Myocyte (in vitro differentiated cells): ENCODE measurements at places on chromosomes 12 and 14.

DNA sequence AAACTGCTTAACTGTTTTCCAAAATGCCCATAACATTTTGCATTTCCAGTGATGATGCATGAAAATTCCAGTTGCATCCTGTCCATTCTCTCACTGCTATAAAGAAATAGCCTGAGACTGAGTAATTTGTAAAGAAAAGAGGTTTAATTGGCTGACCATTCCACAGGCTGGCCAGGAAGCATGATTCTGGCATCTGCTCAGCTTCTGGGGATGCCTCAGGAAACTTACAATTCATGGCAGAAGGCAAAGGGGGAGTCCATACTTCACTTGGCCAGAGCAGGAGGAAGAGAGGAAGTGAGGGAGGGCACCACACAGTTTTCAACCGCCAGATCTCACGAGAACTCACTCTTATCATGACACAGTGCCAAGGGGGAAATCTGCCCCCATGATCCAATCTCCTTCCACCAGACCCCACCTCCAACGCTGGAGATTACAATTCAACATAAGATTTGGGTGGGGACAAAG is 18.2 kb upstream of the CLEC2D start:
- DNase-seq: peak; percentile 12

DNA sequence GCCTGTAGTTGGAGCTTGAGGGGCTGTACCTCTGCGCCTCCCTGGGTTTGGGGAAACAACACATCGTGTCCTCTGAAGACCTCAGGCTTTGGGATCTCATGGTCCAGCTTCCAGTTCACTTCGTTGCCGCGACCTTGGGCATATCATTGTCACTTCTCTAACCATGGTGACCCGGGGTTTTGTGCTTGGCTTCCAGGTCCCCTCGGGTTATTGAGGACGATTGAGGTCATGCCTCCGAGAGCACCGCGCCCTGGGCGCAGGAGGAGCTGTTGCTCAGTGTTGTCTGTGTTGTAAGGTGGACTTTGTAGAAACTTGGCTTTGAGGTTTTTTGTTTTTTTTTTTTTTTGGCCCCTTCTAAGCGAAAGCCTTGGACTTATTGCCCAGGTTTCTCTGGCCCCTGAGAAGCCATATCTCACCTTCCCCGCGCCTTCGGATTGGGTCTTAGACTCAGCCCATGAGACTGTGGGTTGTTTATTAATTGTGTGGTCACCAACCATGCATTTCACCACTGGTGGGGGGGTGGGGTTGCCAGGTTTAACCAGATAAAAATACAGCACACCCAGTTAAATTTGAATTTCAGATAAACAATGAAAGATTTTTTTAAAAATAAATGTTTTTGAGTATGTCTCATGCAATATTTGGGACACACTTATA is 2.6 kb downstream of the BCL7A start:
- peak; percentile 65 for DNase-seq

- DNase-seq: no peak
Measured at GRCh38 chr14:62722406-62722805, 322.9 kb downstream of the KCNH5 start.

- DNase-seq: no peak
Measured at GRCh38 chr12:131753757-131754156, 42.9 kb downstream of the SFSWAP start.

DNA sequence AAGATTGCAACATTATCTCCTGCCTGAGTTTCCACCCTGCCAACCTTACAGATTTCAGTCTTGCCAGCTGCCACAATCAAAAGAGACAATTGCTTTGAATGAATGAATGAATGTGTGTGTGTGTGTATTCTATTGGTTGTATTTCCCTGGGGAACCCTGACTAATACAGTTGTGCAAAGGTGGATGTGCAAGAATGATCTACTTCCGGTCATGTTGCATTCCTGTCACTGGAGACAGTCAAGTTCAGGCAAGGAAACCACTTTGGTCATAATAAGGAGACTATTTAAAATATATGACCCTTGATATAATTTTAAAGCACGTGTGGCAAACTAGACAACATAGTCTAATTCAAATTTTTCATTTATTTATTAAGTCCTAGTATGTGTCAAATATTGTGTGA is 13.1 kb downstream of the RERG start:
- DNase-seq: peak; percentile 33

DNA sequence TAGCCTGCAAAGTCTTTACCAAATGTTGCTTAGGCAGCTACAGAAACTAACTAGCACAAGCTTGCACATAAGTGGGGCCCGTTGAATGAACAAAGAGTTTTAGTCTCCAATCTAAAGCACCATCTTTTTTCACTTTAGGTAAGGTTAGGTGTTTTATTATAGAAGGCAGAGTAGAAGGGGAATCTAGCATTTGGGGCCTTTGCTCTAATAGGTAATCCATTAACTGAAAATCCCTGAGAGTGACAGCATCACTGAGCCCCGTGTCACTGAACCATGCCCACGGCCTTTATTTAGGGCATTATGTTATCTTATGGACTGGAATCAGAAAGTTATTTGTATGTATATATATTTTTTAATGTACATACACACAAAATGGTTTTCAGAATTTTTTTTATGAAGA is 25.1 kb downstream of the CPNE8 start:
- no peak for DNase-seq

- DNase-seq: no peak
Measured at GRCh38 chr14:103380719-103381377, 4.4 kb upstream of the MARK3 start.

DNA sequence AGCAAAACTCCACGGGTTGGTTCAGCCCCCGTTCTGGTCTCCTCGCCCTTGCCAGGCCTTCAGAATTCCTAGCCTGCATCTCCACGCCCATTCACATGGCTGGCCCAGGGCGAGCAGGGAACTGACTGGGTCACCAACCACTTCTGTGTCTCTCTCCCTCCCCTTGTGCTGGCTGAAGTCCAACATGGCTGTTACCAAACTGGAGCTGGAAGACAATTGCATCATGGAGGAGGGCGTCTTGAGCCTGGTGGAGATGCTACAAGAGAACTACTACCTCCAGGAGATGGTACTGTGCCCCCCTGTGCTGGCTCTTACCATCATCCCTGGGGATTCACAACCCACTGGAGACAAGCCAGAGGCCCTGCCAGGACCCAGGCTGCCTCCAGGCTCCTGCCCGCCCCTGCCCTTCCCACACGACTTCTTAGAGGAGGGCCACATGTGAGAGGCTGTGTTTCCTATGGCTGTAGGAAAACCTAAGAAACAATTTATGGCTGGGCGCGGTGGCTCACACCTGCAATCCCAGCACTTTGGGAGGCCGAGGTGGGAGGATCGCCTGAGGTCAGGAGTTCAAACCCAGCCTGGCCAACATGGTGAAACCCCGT is 9.9 kb downstream of the LRRC74A start:
- DNase-seq: peak; percentile 28

- no peak for DNase-seq
Measured at GRCh38 chr12:52344111-52344510, 22.9 kb upstream of the KRT83 start.

- DNase-seq: no peak
Measured at GRCh38 chr12:132056951-132057350, 87.2 kb downstream of the DDX51 start.

DNA sequence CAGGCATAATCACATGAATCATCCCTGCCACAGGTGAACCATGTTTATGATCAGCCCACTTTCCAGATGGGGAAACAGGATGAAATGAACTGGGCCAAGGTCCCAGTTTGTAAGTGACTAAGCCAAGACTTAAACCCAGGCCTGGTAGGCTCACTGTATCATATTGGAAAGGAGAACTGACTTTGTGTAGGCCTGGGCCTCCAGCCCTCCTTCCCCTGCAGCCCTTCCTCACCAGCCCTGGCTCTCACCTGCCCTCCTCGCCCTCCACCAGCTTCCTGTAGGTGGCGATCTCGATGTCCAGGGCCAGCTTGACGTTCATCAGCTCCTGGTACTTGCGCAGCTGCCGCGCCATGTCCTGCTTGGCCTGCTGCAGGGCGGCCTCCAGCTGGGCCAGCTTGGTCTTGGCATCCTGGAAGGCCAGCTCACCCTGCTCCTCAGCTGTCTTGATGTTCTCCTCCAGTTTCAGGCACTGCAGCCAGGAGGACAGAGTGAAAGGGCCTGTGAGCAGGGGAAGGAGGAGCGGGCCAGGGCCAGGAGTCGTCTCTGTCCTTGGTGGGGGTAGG is 19.8 kb downstream of the KRT80 start:
- peak; percentile 86 for DNase-seq

GRCh38 chr14:106551265-106551664 is 1024.9 kb downstream of the TMEM121 start:
- DNase-seq: no peak

DNA sequence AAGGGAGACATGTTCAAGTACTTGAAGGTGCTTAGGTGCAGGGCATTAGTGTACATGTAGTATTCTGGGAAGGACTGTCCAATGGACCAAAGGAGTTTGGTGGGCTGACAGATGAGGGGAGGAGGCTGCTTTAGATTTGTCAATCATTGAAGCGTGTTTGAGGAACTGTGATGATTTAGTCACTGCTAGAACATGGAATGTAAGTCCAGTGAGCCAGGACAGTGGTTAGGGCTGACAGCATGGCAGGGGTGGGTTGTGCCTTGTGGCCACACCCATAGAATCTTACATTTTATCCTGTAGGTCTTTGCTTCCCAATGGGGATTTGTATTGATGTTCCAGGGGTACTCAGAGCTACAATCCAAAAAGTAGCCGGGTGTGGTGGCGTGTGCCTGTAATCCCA is 24.6 kb downstream of the DIP2B start:
- DNase-seq: no peak

GRCh38 chr12:68237619-68238018 is 12.0 kb upstream of the IL26 start:
- DNase-seq: peak; percentile 47

GRCh38 chr12:68451261-68452077 is 119.3 kb upstream of the MDM1 start:
- peak; percentile 35 for DNase-seq

GRCh38 chr12:90574676-90575075 is 380.3 kb downstream of the CCER1 start:
- no peak for DNase-seq

GRCh38 chr14:99872786-99873440 is 79.7 kb downstream of the EML1 start:
- no peak for DNase-seq

- DNase-seq: no peak
Measured at GRCh38 chr14:92617581-92617980, 104.0 kb downstream of the RIN3 start.

- DNase-seq: no peak
Measured at GRCh38 chr12:111389635-111390034, 16.1 kb upstream of the SH2B3 start.

GRCh38 chr14:75941030-75941429 is 40.8 kb downstream of the TGFB3 start:
- peak; percentile 98 for DNase-seq

- DNase-seq: no peak
Measured at GRCh38 chr12:76014007-76014406, 17.6 kb downstream of the PHLDA1 start.

- DNase-seq: no peak
Measured at GRCh38 chr12:5985471-5985870, 40.4 kb upstream of the ANO2 start.

DNA sequence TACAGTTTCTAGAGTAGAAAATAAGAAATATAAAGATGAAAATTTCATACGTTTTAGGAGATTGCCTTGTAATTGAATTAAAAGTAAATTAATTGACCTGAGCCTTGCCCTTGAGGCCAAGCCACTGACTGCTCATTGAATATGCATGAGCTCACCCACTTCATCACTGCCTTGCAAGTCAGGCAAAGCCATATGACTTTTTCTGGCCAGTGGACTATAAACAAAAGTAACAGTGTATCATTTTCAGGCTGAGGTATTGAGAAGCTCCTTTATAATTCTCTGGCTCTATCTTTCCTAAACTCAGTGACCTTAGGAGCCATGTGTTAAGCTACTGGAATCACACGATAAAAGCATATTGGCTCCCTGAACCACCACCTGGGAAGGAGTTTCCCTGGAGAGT is 369.3 kb downstream of the NUAK1 start:
- DNase-seq: no peak

GRCh38 chr12:122533856-122534255 is 6.8 kb downstream of the KNTC1 start:
- no peak for DNase-seq

- peak; percentile 81 for DNase-seq
Measured at GRCh38 chr12:105705765-105706164, 375.3 kb downstream of the C12orf75 start.

DNA sequence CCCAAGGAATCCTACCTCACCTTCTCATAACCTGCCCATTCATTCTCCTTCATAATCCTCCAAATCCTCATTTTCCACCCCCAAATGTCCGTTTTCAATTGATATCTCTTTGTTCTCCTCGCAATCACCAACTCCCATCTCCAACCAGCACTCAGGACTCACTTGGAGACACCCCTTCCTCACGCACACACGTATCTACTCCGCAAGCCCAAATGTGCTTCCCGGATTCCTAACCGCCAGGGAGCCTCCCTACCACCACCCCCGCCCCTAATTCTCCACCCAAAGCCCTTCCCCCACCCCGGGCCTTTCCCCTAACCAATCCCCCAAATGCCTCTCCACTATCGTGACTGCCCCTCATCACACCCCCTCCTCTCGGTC is 304 bp downstream of the KCTD10 start:
- no peak for DNase-seq

- no peak for DNase-seq
Measured at GRCh38 chr12:121240484-121241101, 30.7 kb downstream of the P2RX4 start.

GRCh38 chr14:66600416-66600815 is 92.5 kb downstream of the GPHN start:
- no peak for DNase-seq

- peak; percentile 93 for DNase-seq
Measured at GRCh38 chr14:101980700-101981099, 16.3 kb downstream of the DYNC1H1 start.

DNA sequence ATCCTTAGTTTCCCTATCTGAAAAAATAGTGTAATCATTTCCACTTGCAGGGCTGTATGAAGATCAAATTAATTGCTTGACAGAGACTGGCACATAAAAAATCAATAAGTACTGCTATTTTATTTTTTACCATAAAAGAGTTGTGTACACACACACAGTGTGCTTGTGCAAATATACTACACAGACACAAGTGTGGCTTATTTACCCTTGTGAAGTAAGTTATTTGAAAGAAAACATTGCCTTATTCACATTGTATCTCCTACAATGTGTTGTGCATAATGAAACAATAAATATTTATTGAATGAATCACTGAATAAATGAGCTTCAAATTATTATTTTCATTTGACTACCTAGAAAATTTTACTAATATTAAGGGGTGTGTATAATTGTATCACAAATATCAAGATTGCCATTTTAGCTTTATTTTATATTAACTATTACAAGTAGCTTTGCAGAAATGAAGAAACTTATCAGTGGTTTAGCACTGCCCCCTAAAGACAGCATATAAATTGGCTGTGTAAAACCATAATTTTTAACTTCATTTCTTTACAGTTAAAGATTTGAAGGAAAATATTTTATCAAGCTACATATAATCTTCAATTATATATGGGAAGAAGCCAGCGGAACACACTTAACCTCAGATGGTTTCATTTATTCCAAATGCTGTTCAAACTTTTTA is 11.3 kb downstream of the GARIN6 start:
- peak; percentile 5 for DNase-seq

DNA sequence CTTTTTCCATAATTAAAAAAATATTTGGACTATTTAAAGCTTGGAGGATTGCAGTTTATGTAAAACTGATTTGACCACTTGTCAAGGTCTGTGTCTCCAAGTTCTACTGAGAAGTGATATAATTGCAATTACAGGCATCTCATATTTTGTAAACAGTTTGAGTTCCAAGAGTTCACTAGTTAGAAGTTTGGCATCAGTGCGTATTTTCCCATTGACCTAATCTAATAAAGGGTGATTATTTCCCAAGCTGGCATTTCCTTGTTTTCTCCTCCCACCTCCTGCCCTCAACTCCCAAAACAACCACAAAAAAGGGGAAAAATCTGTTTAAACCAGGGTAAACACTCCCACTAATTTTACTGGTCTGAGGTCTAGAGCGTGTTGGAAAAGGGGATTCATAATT is 3.0 kb upstream of the MYF6 start:
- DNase-seq: peak; percentile 30
